ENCODE measurements at places on chromosomes 12 and 14. TPM values are rescaled to one million over a fixed set of nuclear protein-coding genes. Genes with fewer than 3 reads are reported as not detected.
A peak's percentile ranks its signal among the peaks of the same experiment; 100 is the strongest.

GRCh38 chr12:2057795-2058408 is 5.1 kb downstream of the CACNA1C start:
- no peaks in the 10 kb centered on the region for H3K4me1 ChIP-seq
- no peaks in the 10 kb centered on the region for H3K36me3 ChIP-seq
- no peak for DNase-seq

DNA sequence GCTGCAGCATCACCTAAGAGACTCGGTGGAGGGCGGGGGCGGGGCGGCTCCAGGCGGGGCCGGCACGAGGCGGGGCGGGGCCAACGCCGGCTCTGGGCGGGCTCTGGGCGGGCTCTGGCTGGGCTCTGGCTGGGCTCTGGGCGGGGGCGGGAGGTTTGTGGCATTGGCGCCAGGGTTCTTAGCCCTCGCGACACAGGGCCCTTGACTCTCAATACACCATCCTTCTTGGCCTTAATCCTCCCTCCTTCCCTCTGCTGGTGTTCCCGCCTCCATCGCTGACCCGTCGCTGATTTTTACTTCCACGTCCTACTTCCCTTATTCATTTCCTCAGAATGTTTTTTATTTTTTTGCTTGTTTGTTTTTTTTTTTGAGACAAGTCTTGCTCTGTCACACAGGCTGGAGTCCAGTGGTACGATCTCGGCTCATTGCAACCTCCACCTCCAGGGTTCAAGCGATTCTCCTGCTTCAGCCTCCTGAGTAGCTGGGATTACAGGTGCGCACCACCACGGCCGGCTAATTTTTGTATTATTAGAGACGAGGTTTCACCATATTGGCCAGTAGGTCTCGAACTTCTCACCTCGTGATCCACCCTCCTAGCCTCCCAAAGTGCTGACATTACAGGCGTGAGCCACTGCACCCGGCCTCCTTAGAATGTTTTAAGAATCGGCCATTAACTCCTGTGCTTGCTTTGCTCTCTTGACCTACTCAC is at the start of gene BLTP3B:
TSS of gene BLTP3B (minus strand) at position 24 of the 709 bp plus-strand sequence. CDS start 239 bp downstream, outside the sequence.
- H3K4me1 ChIP-seq: no peaks in the 10 kb centered on the region
- H3K27me3 ChIP-seq: no peaks in the 10 kb centered on the region
- H3K4me3 ChIP-seq: peak within 1 kb of the TSS; percentile 99
- peak within 1 kb of the TSS; percentile 89 for H3K27ac ChIP-seq
- H3K36me3 ChIP-seq: no peaks in the 10 kb centered on the region

- no peaks in the 10 kb centered on the region for H3K27me3 ChIP-seq
- no peaks in the 10 kb centered on the region for H3K36me3 ChIP-seq
- no peak overlapping the region for H3K4me3 ChIP-seq
- no peaks in the 10 kb centered on the region for H3K4me1 ChIP-seq
Observed at GRCh38 chr12:75917083-75917482, 114.5 kb downstream of the PHLDA1 start.

DNA sequence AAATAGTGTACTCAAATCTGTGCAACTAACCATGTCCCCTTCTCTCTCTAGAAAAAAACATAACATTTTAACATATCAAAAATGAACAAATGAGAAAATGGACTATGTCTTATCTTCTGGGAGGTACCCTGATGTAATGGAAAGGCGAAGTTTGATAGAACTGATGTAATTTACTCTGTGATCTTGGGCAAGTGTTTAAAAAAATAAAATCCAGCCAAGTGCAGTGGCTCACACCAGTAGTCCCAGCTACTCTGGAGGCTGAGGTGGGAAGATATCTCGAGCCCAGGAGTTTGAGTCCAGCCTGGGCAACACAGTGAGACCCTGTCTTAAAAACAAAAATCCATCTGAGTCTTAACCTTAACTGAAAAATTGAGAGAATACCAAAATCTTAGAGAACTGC is 35.8 kb upstream of the CFL2 start:
- H3K36me3 ChIP-seq: peaks cover 25% of the 10 kb centered on the region
- H3K27ac ChIP-seq: no peak overlapping the region
- no peaks in the 10 kb centered on the region for H3K4me1 ChIP-seq

DNA sequence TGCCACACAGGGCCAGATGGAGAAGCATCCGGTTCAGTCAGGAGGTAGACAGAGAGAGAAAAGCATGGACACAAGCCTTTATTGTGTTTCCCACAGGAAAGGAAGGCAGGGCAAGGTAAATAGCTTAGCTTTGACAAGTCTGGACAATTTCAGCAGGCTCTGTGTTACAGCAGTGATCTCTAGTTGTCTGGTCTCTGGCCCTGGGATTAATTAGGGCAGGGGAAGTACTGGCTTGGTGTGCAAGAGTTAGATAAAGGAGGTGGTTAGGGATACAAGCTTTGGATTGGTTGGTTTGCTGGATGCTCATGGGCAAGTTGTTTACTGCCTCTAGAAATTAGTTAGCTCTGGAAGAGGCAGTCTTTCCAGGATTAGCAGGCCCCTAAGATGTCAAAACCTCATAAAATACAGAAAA is 15.1 kb upstream of the NGDN start:
- H3K36me3 ChIP-seq: no peaks in the 10 kb centered on the region
- H3K27ac ChIP-seq: no peak overlapping the region
- H3K4me1 ChIP-seq: no peaks in the 10 kb centered on the region
- H3K4me3 ChIP-seq: no peak overlapping the region
- no peak for DNase-seq
- H3K27me3 ChIP-seq: peaks cover 7% of the 10 kb centered on the region

- no peak for DNase-seq
- H3K36me3 ChIP-seq: no peaks in the 10 kb centered on the region
- no peaks in the 10 kb centered on the region for H3K27me3 ChIP-seq
- no peak overlapping the region for H3K27ac ChIP-seq
- no peak overlapping the region for H3K4me3 ChIP-seq
Observed at GRCh38 chr14:82080370-82080769, 546.7 kb upstream of the SEL1L start.

- peaks cover 21% of the 10 kb centered on the region for H3K4me1 ChIP-seq
- no peaks in the 10 kb centered on the region for H3K36me3 ChIP-seq
- peak; percentile 72 for DNase-seq
Observed at GRCh38 chr12:124636138-124636978, 68.9 kb upstream of the NCOR2 start.

The NTN4 gene
- total RNA-seq: 1.7 TPM

The FKBP11 gene
- 8.6 TPM for total RNA-seq

The FAM186B gene
- 0.10 TPM for total RNA-seq

The TSHR gene
- 0.30 TPM for total RNA-seq

The ACOT2 gene
- total RNA-seq: 16.9 TPM

The LUM gene
- 1.5 TPM for total RNA-seq

The TTC6 gene
- 0.08 TPM for total RNA-seq
